ENCODE measurements at places on chromosomes 7 and 10. TPM values are rescaled to one million over a fixed set of nuclear protein-coding genes. Genes with fewer than 3 reads are reported as not detected.

- DNase-seq, result no peak
Observed at GRCh38 chr7:101420436-101420835, 57.8 kb downstream of the COL26A1 start.

GPR15LG gene
- total RNA-seq, result not detected

HDAC9 gene
- total RNA-seq, result 16.1 TPM

GRCh38 chr10:938941-939678 lies 7.6 kb upstream of the LARP4B start:
- no peak for DNase-seq

PPP1R17 gene
- total RNA-seq, result not detected

- DNase-seq, result no peak
Observed at GRCh38 chr7:138138244-138138643, 62.0 kb downstream of the AKR1D1 start.

DNA sequence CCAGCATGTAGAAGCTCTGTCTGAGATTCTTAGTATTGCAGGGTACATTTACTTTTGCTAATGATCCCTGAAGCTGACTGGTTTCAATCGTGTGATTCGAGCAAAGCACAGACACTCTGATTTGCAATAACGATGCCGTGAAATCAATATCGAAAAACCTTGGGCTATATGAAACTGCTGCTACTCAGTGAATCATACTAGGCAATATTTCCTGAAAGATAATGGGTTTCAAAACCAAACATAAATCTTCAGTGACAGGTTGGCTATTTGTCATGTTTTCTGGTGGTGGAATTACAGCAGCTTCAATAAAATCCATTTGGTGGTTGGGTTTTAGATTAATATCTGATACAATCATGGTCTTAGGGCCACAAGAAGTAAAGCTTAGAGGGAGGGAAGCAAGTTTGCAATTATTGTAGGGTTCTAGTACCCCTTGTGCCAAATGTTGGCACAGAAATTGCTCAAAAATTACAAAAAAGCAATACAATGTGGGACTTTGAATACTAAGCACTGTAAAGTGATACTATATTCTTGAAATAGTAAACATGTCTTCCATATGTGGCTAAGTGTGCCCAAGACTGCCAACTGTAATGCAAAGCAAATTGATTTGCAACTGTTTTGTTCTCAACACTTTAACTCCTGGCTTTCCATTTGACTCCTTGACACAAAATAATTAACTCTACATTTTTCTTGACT lies 112.4 kb upstream of the JAZF1 start:
- no peak for DNase-seq

ATOH7 gene
- not detected for total RNA-seq

UNCX gene
- total RNA-seq, result not detected

DNA sequence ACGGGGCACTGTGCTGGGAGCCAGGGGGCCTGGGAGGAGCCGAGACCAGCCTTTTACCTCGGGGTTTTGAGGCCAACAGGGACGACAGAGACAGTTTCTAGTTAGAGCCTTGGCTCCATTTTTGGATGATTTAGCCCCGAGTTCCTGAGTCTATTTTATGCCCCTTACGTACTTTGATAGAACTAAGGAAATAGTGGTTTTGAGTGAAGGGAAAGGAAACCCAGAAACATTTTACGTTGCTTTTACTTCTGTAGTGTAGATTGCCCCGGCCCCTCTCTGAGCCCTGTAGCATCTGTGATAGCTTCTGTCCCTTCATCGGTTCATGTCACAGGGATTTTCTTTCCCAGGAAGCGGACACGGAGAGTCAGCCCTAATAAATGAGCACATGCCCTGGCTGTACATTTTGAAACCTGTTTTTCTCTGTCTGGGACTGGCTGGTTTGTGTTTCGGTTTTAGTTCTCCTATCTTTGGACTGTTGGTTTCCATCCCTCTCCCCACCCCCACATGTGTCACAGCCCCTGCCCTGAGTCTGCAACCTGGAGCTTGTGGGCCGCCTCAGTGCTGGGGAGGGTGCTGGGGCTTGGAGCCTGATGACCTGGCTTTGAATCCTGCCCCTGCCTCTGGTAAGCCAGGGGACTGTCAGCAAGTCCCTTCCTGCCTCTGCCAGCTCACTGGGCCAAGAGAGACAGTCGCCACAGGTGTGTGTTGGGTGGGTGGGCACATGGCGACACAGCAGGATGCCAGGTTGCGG lies 6.9 kb upstream of the ORAI2 start:
- no peak for DNase-seq
